Endothelial cell of umbilical vein (primary cell): ENCODE measurements at places on chromosomes 3 and 15. TPM values are rescaled to one million over a fixed set of nuclear protein-coding genes. Genes with fewer than 3 reads are reported as not detected.

GRCh38 chr3:186983659-186984058 is 53.3 kb downstream of the ST6GAL1 start:
- peaks cover 37% of the 10 kb centered on the region for H3K36me3 ChIP-seq
- no peak for DNase-seq
- no peaks in the 10 kb centered on the region for H3K4me1 ChIP-seq
- no peaks in the 10 kb centered on the region for H3K27me3 ChIP-seq

- DNase-seq: no peak
- no peak overlapping the region for H3K4me3 ChIP-seq
- no peak overlapping the region for H3K27ac ChIP-seq
- H3K27me3 ChIP-seq: no peaks in the 10 kb centered on the region
Observed at GRCh38 chr3:129123314-129124060, 1.9 kb upstream of the RAB43 start.

- H3K4me3 ChIP-seq: no peak overlapping the region
- peak overlapping the region; percentile 90 for H3K27ac ChIP-seq
- no peaks in the 10 kb centered on the region for H3K27me3 ChIP-seq
- no peaks in the 10 kb centered on the region for H3K36me3 ChIP-seq
Observed at GRCh38 chr3:56291953-56292352, 176.3 kb downstream of the ERC2 start.

The AADACL2 gene
- total RNA-seq: not detected in 2 replicates

The DIS3L gene
- total RNA-seq: 21.6 and 27.9 TPM in 2 replicates
